ENCODE measurements at places on chromosomes 11 and 22.

DNA sequence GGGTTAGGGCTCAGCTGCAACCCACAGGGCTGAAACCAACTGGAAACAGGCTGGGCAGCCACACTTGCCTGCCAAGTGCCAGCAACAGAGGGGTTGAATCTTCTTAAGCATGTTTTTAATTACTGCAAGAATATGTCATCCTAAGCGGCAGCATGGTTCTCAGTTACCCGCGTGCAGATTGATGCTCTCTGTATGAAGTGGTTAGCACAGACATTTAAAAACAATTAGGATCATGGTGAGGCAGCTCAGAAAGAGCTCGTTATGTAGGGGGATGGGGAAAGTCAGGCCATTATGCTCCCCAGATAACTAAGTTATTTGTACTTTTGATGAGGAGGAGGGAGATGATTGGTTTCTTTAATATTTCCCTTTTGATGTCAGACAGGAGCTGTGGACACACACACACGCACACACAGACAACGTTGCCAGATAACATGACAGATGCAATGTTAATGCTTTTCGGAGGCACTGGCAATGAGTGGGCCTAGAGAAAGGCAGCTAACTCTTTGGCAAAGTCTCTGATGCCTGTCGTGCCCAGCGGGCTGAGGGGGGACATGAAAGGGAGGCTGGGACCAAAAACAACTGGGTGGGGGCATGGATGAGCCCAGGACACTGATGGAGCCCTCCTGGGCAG, 389.7 kb downstream of the NXPE2 start:
- no peak for DNase-seq

DNA sequence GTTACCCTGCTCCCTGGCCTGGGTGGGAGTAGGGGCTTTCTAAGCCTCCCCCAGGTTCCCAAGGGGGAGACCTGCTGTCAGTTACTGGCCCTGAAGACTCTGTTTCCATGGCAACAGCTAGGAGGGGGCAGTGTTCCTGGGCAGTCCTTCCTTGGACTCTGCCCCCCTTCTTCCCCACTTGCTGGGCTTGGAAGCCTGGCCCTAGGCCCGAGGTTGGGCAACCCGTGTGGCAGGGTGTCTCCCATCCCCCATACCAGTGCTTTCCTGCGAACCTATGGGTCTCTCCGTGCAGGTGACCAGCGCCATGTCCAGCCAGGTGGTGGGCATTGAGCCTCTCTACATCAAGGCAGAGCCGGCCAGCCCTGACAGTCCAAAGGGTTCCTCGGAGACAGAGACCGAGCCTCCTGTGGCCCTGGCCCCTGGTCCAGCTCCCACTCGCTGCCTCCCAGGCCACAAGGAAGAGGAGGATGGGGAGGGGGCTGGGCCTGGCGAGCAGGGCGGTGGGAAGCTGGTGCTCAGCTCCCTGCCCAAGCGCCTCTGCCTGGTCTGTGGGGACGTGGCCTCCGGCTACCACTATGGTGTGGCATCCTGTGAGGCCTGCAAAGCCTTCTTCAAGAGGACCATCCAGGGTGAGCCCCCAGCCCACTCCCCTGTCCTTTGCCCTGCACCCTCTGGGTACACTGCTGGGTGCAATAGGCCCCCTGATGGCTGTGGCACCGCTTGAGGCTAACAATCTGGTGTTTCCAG, 1.7 kb downstream of the ESRRA start:
- DNase-seq, result no peak

- peak; percentile 43 for DNase-seq
Measured at GRCh38 chr11:132024587-132025295, 654.3 kb downstream of the NTM start.

DNA sequence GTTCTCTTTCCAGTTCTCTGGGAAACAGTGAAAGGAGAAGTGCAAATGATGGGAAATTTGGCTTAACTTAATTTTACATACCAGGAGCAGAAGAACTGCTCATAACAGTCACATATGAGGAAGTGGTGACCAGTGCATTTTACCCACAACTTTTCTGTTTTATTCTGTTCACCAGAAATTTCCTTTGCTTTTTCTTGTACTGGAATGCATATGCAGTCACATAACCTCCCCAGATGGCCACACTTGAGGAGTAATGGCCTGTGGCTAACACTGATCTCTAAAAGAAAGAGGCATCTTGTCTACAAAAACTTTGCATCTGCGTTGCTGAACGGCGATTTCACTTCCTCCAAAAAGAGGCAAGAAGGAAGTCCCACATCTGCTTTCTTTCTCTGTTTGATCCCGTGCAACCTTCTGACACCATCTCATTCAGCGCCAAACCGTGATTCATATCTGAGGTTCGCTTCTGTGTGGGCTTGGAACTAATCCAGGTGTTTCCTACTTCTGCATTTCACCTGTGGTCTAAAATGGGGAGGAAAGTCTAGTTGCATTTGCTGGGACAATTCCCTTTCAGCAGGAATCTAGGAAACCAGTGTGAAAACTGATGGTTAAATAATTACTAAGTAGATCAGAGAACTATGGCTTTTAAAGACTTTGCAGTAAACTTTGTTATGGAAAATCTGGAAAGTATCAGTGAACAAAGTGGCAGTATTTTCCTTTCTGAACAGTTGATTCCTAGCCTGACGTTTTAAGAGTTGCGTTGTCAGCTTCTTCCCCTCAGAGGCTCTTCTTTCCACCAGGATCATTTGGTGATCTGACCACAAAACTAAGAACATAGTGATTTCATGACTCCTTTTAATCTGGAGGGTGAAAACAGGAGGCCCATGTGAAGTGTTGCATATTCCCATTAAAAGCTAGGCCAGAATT, 4.2 kb upstream of the MPEG1 start:
- DNase-seq, result peak; percentile 21

DNA sequence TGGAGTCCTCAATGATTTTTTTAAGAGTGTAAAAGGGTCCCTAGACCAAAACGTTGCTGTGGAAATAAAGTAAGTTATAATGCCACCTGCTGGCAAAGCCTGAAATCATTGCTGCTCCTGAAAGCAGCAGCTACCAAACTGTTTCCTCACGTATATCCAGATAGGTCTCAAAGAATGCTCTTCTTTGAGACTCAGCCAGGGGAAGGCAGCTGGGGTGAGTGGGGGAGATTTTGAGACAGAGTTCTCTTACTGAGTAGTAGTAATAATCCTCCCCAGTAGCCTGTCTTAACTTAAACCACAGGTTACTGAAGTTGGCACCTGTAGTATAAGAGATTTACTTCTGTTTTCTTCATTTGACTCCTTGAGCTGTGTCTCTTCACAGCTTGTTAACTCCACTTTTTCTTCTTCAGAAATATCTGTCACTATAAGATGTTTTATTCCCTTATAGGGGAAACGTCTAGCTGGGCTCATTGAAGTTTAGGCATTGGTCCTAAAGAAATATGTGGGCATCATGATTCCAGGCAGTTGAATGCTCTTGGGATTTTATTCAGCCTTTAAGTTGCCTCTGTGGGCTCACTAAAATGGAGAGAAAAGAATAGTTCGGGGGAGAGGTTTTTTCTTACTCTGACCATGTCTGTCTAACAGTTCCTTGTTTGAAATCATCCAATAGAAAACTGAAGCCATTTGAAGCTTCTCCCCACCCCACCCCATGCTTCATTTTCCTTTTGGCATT, 77.9 kb downstream of the BTBD10 start:
- peak; percentile 38 for DNase-seq

All from hepatic stellate cell (primary cell).